ENCODE measurements at places on chromosomes 6 and 20.

DNA sequence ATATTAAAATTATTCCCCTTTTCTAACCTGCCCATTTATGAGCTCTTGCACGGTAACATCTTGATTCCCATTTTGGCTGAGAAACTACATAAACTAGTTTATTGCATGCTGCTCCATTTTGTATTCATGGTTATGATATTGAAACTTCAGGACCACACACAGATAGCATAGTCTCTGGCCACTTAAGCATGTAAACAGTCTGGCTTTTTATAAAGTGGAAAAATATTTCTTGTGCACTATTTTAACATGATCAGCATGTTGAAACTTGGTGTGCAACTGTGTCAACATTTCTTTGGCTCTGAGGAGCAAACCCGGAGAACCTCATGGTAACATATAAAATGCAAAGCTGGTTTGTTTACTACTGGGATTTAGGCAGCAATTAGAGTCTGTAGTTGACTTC lies 70.7 kb downstream of the SLX4IP start:
- no peak for DNase-seq

- no peak for DNase-seq
Observed at GRCh38 chr20:54624706-54625390, 149.5 kb downstream of the DOK5 start.

DNA sequence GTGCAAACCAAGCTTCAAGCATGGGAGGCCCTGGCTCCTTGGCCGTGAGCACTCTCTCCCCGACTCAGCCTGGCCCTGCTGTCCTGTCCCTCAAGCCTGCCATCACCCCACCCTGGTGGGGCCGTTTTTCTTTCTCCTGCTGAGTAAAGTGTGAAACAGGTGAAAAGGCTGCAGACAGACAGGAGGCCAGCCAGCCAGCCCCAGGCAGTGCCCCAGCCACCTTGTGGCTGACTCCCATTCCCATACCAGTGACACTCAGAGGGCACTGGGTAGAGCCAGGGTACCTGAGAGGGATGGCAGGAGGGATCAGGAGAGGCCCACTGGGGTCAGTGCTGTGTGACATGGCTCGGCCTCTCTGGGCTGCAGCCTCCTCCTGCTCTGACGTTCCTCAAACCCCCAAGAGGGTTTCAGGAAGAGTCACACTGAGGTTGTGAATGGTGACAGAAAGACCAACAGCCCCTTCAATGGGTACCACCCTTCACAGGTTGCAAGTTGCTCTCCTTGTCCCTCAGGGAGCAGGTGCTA lies 35.9 kb upstream of the BPIFA2 start:
- DNase-seq = no peak

DNA sequence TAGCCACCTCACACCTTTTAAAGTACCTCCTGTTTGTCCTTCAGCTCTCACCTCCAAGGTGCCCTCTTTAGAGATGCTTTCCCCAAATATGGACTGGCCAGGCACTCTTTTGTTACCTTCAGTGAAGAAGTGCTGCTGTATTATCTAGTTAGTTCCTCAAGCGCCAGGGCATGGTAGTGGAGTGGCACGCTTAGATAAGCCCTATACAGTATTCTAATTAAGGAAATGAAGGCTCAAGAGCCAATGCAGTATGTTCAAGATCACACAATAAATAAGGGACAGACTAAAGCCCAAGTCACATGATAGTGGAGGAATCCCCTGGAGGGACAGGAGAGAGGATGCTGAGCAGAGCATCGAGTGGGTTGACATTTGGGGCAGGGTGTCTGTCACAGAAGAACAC lies 28.5 kb upstream of the GFOD1 start:
- no peak for DNase-seq

- DNase-seq = no peak
Observed at GRCh38 chr6:148524471-148524882, 181.8 kb downstream of the SASH1 start.

DNA sequence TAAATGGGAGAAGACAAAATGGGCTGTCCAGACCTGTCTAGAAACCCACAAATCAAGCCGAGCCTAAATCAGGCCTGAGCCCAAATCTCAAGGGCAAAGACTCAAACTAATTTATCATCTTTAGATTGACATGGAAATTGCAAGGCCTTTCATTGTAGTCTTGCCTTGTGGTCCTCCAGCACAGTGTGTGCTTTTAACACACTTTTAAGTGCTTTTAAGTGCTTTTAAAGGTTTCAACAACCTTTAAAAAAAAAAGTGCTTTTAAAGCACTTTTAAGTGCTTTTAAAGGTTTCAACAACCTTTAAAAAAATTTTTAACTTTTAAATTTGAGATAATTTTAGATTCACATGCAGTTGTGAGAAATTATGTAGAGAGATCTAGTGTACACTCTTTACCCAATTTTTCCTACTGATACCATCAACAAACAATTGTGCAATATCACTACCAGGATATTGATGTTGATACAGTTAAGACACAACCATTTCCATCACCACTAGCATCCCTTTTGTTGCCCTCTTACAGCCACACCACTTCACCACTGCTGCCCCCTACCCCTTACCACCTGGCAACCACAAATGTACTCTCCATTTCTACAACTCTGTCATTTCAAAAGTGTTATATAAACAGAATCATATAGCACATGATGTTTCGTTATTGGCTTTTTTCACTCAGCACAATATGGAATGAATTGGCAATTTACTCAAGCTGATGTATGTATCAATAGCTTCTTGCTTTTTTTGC lies 23.1 kb upstream of the DCBLD1 start:
- DNase-seq = no peak

- DNase-seq = no peak
Observed at GRCh38 chr6:23547851-23548250, 578.2 kb upstream of the NRSN1 start.

DNA sequence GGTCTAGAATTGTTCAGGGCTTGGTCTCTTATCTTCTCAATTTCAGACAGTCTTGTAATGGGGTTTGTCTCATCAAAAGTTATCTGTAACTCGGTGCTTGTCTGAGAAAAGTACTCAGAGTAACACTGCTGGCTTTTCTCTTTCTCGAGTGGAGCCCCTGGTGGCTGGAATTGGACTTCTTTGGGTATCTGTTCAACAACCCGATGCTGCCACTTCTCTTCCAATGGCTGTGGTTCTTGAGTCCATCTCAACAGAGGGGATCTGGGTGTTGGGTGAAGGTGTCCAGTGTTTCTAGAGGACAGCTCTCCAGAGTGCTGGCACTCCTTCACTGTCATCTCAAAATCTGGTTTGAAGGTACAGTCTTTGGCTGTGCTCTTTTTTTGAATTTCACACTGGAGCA lies 24.6 kb downstream of the DST start:
- DNase-seq = no peak

GRCh38 chr6:41229721-41230120 lies 1.6 kb downstream of the TREML4 start:
- DNase-seq = no peak

DNA sequence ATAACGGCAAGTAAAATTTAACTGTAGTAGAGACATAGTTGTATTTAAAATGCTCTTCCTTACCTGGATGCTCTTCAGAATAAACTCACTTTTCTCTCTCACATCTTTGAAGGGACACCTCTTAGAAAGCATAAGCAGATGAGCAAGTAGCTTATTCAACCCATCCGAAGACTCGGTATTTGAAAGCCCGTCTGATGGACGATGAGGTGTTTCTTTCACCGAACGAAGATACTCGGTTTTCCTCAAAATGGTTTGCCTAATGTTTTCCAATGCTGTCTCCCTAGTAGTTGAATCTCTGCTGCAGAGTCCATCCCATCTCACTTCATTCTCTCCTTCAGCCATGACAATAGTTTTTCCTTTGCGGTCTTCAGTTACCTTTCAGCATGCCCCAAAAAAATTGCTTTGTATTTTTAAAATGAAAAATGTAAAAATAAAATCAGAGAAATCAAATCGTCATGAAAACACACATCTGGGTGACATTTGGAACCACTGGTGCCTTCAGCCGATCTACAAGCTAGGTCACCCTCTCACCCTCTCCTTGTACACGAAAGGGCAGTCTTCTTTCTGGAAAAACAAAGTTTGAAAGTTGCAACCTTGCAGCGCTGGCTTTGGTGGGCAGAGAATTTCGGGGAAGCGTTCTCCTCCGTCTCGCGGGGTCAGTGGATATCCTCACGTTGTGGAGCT lies 772 bp downstream of the SESN1 start:
- no peak for DNase-seq
